ENCODE measurements at places on chromosomes 1 and 21.
A peak's percentile ranks its signal among the peaks of the same experiment; 100 is the strongest.

DNA sequence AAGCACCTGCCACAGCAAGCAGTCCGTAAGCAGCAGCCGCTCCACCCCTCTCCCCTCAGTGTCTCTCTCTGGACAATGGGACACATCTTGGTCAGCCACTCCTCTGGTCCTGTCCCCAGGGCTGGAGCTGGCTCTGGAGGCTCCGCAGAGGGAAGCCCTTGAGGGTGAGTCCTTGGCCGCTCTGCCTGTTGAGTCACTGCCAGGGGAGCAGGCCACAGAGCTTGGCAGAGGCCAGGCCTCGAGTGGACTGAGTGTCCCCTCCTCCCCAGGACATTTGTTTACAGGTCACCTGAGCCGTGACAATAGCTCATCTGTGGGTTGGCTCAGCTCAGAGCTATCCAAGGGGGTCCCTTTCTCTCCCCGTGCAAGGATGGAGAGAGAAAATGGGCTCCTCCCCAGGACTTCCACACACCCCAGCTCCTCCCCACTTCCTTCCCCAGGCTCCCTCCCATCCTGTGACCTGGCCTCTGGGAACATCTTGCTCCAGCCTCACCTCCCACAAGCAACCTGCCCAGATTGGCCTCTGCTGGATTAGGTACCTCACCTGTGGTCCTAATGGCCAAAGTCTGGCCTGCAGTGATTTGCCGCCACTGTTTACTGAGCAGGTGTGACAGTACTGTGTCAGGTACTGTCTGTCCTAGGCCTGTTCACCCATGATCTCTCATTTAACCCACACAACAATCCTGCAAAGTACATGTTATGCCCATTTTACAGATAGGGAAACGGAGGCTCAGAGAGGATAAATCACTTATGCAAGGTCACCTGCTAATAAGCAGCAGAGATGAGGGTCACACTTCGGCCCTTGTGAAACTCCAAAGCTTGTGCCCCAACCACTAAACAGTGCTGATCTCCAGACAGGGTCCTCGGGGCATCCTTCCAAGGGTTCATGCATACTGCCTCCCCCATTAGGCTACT is 4.8 kb downstream of the FAM131C start:
- DNase-seq, result no peak

GRCh38 chr1:202154766-202155477 is 5.5 kb downstream of the PTPN7 start:
- peak; percentile 41 for DNase-seq

- DNase-seq, result no peak
Measured at GRCh38 chr21:44272284-44272858, 10.7 kb upstream of the DNMT3L start.

- no peak for DNase-seq
Measured at GRCh38 chr1:11307852-11308251, 34.9 kb downstream of the UBIAD1 start.

DNA sequence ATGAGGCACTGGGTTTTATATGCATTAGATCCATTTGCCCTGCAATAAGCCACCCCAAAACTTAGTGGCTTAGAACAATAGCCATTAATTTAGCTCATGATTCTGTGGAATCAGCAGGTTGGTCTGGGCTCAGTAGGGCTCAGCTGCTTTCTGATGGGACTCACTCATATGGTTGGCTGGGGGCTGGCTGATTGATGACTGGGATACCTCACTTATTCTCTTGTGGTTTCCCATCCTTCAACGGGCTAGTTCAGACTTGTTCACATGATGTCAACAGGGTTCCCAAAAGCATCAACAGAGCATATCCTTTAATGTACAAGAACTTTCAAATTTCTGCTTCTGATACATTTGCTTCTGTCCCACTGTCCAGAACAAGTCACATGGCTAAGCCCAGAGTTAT is 43.2 kb downstream of the DNM3 start:
- DNase-seq, result no peak

- DNase-seq, result no peak
Measured at GRCh38 chr21:34830386-34831170, 161.8 kb downstream of the CLIC6 start.

DNA sequence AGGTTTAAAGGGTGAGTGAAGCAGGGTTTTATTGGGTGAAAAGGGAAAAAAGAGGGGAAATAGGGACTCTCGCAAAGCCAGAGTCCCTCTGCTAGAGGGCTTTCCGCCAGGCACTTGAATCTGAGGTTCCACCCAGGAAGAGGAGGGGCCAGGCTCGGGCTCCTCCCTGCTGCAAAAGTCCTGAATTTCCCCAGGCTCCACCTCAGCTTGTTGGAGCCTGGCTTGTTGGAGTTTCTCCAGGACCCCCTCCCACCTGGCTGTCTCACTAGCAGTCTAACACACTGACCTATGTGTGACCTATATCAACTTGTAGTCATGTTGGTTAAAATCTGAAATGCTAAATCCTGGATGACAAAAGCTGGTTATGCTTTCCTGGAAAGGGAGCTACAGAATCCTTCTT is 25.5 kb downstream of the GBP2 start:
- DNase-seq, result no peak

DNA sequence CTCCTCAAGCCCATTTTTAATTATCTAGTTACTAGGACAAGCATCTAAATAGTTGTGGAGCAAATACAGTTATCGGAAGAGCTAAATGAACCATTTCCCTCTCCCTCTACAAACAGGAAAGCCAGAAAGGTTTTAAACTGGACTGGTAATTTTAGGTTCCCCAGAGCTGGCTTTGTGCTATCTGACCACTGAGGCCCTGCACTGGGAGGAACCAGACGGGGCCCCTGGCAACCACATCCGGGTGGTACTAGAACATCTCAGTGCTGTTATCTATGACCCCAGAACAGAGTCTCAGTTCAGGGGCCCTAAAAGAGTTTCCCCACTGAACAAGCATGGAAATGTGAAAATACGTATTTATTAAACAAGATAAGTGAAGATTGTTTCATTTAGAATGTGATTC is 7.7 kb upstream of the RSPH1 start:
- no peak for DNase-seq

GRCh38 chr1:91513160-91513559 is 12.5 kb downstream of the CDC7 start:
- no peak for DNase-seq

DNA sequence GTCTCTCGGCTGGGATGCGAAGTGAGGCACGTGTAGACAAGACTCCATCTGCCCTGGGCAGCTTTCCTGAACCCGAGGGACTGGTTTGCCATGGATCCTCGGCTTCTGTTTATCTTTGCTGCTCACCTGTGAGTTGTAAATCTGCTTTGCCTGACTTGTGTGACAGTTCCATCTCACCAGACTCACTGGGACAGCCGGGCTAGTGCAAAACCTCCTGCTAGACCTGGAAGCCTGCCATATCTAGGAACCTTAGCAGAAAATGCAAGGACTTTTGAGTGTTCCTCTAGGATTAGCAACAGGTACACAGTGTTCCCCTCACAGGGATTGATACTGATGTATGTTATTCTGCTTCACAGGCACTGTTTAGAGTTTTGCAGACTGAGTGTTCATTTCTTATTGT is 218.6 kb downstream of the URB2 start:
- DNase-seq, result peak; percentile 51

DNA sequence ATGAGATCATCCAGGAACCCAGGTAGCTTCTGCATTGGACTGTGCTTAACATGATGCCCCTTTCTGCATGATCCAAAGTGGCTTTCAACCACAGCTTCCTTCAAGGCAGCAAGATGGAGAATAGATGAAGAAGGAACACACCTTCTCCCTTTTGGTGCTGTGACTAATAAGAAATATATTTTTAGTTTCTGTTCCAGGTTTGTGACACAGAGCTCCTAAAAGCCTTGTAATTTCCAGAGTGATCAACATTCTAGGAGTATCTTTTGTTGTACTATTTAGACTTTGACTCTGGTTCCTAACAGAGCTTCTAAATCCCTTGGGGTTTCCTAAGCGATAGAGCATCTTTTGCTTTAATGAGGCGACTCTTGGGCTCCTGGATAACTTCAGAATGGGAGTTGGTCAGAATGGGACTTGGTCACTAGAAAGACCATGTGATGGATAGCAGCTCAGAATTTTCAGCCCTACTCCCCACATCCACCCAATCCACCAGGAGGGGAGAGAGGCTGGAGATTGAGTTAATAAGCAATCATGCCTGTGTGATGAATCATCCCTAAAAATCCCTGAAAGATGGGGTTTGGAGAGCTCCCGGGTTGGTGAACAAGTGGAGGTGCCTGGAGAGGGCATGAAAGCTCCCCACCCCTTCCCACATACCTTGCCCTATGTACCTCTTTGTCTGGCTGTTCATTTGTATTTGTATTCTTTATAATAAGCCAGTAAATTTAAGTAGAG is 134.8 kb downstream of the FGGY start:
- no peak for DNase-seq

DNA sequence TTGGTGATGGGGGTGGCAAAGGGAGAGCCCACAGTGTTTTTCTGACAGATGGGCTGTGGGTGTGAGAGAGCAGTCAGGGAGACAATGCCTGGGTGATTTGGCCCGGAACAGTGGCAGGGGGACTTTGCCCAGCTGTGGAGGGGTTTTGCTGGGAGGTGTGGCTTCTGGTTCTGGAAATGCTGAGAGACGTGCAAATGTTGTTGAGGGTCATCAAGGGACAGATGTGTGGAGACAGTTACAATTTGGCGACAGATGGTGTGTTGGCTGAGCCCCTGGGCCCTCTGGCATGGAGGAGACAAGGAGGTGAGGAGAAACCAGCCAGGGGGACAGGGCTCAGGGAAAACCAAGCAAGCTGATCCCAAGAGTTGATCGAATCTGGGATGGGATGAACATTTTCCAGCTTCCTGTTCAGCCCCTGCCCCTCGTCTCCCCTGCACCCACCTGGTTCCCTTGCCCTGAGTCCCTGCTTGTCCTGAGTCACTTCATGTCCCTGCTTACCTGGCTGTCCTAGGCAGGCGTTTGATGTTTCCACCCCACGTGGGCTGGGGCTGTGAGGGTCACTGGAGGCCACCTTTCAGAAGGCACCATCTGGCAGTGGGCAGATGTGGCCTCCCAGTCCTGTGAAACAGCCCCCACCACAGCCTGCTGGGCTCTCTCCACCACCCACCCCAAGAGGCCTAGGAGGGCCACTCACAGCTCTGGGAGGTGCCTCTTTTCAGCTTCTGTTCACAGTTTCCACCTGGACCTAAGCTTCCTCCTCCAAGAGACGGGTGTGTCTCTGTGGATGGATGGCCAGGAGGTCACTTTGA is 15.8 kb upstream of the ZNF678 start:
- DNase-seq, result no peak

DNA sequence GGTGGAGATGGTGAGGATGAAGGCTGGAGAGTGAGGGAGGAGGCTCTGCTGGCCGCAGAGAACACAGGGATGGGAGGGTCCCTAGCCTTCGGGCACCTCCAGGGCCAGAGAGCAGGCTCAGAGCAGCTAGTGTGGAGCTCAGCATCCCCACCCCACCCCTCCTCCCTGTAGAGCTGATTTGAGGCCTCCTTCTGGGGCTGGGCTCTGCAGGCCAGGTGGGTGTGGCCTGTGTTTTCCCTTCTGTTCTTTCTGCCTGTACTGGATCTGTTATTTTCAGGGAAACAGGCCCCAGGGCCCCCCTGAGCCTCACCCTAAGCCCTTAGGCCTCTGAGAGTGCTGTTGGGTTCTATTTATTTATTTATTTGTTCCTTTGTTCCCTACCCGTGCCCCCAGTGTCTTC is 44.8 kb downstream of the TMCC2 start:
- DNase-seq, result no peak

DNA sequence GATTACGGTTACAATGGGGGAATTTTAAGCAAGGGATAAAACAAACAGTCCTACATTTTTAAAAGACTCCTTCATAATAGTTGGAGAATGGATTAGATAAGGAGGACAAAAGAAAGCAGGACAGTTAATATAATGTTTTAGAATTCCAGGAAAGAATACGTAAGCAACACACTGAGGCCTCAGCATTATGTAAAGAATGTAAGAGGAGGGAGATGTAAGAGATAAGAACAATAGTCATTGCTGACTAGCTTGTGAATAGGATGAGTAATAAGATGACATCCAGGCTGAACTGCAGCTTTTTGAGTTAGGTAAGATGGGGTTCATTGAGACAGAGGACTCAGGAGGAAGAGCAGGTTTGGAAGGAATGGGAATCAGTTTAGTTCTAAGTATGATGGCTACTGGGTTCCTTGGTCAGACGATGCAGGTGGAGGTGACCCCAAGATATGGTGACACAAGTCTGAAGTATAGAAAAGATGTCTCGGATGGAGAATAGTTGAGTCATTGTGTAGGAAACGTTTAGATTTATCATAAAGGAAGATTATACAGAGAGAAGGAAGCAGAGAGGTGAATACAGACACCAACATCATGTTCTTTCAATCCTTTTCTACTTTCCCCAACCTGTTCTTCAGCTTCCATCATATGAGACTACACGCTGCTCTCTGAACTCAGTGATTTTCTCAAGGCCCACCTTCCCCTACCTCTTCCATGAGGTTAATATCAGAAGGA is 372.8 kb downstream of the PTBP2 start:
- DNase-seq, result peak; percentile 73

DNA sequence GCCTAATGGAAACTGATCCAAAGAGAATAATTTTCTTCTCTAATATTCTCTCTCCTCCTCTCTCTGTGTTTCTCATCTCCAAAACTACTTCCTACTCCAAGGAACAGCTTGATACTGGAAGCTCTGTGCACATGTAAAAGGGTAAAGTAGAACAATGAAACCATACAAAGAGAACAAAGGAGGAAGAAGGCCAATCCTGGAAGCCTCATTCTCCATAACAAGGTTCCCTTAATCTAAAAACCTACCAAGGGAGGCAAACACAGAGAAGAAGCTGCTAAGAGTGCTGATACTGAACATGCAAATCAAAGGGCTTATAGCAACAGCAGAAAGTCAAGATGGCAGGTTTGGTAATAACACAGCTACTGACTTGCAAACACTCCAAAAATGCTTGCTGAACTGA is 44.4 kb downstream of the SIPA1L2 start:
- no peak for DNase-seq

- no peak for DNase-seq
Measured at GRCh38 chr1:47786316-47786715, 210.9 kb downstream of the TRABD2B start.

DNA sequence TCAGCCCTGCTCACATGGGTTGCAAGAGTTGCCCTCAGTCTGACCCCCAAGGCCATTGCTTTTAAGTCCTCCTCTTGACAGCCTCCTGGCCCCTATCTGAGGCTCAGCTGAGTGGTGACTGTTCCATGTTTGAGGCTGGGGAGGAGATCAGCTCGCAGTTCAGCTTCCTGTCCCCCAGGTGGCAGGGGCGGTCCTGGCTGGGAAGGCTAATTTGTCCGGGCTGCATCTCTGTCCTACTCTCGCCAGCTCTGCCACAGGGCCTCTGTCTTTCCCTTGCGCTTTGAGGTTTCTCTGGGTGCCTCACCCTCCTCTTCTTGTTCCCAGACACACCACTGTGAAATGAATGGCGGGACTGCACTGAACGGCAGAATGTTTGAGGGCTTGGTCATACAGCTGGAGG is 157.3 kb downstream of the KCNJ6 start:
- peak; percentile 18 for DNase-seq
